ENCODE measurements at places on chromosomes 12 and 14. TPM values are rescaled to one million over a fixed set of nuclear protein-coding genes. Genes with fewer than 3 reads are reported as not detected.

Gene TAS2R42
- total RNA-seq, result not detected

Gene PIWIL1
- not detected for total RNA-seq

Gene IFNG-AS1
- total RNA-seq, result not detected

Gene RFX4
- not detected for total RNA-seq

Gene ORMDL2
- 16.7 TPM for total RNA-seq

Gene KRT77
- total RNA-seq, result not detected

Gene SLCO1A2
- 4.8 TPM for total RNA-seq

GRCh38 chr12:113246478-113247122, 25.3 kb downstream of the TPCN1 start:
- DNase-seq, result no peak

GRCh38 chr12:95829395-95829794, 29.4 kb upstream of the SNRPF start:
- no peak for DNase-seq

GRCh38 chr14:68610251-68610793, 182.5 kb downstream of the ZFP36L1 start:
- DNase-seq, result no peak

DNA sequence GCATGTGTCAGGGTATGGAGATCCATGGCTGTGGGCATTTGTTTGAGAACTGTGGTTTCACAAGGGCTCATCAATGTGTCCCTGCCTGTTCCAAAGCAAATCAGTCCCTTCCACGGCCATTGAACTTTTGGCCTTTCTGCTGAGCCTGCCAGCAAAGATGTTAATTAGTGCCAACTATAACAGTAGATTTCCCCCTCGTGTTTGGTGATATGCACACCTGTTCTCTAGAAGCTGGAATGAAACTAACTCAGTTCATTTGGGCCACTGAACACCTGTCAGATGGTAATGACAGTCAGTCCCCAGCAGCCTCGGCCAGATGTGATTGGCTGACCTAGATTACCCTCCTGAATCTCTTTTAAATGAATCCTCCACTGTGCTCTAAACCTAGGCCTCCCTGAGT, 43.2 kb downstream of the IRAK3 start:
- DNase-seq, result no peak
